ENCODE measurements at places on chromosomes 5 and 9. TPM values are rescaled to one million over a fixed set of nuclear protein-coding genes. Genes with fewer than 3 reads are reported as not detected.

- peak; percentile 21 for DNase-seq
Measured at GRCh38 chr5:33167541-33167940, 273.2 kb upstream of the TARS1 start.

The TAF11L10 gene
- not detected for total RNA-seq

The TNFSF8 gene
- not detected for total RNA-seq

DNA sequence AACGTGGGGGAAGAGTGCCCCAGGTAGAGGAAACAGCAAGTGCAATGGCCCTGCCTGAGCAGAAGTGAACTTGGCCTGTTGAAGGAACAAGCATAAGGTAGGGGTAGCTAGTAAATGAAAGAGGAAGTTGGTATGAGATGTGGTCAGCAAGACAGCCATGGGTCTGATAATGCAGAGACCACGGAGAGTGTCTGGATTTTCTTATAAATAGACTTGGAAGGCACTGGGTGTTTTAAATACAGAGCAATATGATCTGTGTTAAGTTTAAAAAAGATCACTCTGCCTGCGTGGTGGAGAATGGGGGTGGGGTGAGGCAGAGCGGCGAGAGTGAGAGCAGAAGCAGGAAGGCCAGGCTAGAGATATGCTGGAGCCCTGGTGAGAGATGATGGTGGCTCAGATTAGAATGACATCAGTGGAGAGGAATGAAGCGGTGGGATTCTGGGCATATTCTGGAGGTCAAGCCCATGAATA is 4.2 kb downstream of the ADAM19 start:
- peak; percentile 87 for DNase-seq

The TTC23L gene
- total RNA-seq = not detected

DNA sequence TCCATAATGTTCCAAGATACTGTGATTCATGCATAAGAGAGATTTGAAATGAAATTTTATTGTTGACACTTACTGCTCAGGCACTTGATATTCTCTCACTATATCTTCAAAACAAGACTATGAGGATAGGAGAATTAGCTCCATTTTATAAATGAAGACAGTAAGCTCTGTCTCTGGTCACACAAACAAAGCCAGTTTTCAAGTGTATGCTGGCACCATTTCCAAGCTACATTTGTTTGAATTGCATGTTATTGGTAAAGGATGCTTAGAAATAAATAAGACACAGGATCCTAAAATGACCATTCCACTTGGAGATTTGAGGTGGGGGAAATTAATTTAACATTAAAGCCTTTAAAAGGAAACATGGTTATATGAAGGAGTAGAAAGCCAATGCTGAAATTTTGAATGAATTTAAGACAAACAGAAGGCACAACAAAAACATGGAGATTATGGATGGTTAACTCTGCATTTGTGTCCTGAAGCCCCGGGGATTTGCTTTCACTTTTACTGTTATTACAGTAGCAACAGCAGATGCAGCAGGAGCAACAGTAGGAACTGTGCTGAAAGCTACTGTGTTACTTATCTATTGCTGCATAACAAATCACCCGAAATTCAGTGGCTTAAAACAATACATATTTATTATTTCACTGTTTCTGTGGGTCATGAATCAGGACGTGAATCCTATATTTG is 79.7 kb upstream of the ASTN2 start:
- peak; percentile 26 for DNase-seq

- peak; percentile 53 for DNase-seq
Measured at GRCh38 chr5:16992006-16992405, 55.9 kb upstream of the MYO10 start.

The FAM78A gene
- 7.0 TPM for total RNA-seq

DNA sequence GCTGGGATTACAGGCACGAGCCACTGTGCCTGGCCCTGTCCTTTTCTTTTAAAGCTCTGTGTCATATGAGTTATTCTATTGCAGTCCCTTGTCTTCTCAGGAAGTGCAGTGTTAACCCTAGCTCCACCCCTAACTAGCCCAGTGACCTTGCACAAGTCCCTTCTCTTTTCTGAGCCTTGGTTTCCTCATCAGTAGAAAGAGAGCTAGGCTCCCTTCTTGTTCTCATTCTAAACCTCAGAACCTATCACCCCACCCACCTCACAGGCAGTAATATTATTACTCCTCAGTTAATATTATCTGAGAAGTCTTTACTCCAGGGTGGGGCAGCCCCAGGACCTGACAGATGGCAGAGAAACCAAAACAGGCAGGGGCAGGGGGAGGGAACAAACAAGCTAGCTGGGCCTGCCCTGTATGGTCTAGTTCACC is 7.2 kb downstream of the CYFIP2 start:
- DNase-seq = no peak

The ZFP37 gene
- total RNA-seq = 7.8 TPM

DNA sequence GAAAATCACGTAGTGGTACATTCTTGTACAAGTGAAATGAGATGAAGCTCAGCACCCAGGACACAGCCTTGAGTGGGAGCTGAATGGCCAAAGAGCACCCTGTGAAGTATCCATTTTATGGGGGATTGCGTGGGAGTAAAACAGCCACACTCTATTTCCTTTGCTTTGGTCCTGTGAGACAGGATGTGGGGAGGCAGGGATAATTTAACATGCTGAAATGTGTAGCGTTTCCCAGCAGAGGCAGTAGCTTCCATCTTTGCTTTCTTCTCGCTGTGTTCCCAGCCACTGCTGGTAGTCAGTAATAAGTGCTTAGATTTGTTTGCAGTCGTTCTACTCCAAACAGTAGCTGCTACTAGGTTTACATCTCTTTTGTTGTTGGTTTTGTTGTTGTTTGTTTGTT is 4.4 kb downstream of the IL31RA start:
- no peak for DNase-seq

- no peak for DNase-seq
Measured at GRCh38 chr5:172958331-172959046, 735 bp upstream of the RPL26L1 start.

The CCDC152 gene
- not detected for total RNA-seq

- no peak for DNase-seq
Measured at GRCh38 chr5:175253597-175253996, 190.4 kb downstream of the DRD1 start.

GRCh38 chr9:99762470-99762869 is 59.2 kb upstream of the NR4A3 start:
- no peak for DNase-seq

- DNase-seq = no peak
Measured at GRCh38 chr5:175434800-175435199, 9.2 kb downstream of the DRD1 start.

DNA sequence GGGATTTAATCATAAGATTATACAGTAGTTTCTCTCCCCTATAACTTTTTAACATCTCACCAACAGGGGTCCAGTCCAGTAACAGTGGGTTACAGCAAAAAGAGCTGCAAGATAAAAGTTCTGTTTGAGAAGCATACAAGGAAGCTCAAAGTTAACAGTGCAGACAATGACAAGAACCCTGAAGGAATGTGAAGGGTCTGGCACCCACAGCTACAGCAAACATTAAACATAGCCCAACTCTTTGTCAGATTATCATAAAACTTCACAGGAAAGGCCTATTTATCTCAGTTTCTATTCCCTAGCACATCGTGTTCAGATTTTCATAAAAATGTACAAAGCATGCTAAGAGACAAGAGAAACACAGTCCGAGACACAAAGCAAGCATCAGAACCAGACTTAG is 309.4 kb downstream of the DIRAS2 start:
- DNase-seq = no peak
